ENCODE measurements at places on chromosomes 16 and 17.
A peak's percentile ranks its signal among the peaks of the same experiment; 100 is the strongest.

DNA sequence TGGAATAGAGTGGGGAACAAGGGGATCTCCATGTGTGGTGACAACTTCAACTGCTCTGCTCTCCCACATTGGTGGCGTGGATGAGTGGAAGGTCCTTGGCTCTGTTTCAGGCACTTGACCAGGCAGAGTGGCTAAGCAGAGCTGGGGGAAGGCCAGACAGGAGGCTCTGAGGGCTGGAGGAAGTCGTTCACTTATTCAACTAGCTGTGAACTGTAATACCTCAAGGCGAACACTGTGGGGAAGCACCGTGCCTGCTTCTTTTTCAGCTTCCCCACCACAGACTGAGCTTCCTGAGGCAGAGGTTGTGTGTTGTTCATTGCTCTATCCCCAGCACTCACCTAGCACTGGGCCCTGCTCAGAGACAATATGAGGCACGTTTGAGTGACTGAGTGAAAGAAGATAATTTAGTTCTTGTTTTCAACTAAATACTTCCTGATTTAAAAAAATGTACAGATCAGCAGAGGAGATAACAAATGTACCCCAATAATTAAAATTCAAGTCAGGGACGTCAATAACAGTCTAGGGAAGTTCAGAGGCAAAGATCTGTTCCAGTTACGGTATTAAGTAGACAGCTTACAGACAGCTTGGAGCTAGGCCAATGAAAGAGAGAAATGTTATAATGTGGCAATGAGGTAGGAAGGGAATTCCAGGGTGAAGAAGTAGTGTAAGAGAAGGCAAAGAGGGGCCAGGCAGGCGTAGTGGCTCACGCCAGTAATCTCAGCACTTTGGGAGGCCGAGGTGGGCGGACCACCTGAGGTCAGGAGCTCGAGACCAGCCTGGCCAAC is 34.7 kb downstream of the MYO18A start:
- peak; percentile 73 for DNase-seq

- DNase-seq = peak; percentile 78
Observed at GRCh38 chr17:78748730-78749317, 33.2 kb downstream of the CYTH1 start.

DNA sequence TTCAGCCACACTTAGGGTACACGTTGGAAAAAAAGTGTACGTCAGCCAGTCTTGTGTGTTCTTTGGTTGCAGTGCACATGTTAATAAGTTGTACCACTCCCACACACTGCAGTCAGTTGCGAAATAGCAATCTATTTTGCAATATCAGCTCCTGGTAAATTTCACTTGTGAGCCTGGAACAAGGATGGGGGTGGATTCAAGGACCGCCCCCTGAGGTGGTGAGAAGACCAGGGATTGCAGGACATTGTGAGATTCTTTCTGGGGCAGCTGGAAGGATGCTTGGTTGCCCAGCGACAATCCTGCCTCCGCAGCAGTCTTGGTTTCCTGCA is 78.6 kb upstream of the ZFHX3 start:
- no peak for DNase-seq

GRCh38 chr16:17619261-17619660 is 148.5 kb upstream of the XYLT1 start:
- DNase-seq = no peak

DNA sequence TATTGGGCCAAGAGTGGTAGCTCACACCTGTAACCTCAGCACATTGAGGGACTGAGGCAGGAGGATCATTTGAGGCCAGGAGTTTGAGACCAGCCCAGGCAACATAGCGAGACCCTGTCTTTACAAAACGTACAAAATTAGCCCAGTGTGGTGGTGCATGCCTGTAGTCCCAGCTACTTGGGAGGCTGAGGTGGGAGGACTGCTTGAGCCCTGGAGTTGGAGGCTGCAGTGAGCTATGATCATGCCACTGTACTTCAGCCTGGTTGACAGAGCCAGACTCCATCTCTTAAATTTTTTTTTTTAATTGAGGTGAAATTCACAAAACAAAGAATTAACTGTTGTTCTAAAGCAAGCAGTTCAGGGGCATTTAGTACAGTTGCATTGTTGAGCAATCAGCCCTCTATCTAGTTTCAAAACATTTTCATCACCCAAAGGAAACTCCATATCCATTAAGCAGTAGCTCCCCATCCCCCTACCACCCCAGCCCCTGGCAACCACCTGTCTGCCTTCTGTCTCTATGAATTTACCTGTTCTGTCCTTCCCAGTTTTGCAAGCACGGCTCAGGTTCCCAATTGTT is 15.6 kb downstream of the SNX29 start:
- no peak for DNase-seq

DNA sequence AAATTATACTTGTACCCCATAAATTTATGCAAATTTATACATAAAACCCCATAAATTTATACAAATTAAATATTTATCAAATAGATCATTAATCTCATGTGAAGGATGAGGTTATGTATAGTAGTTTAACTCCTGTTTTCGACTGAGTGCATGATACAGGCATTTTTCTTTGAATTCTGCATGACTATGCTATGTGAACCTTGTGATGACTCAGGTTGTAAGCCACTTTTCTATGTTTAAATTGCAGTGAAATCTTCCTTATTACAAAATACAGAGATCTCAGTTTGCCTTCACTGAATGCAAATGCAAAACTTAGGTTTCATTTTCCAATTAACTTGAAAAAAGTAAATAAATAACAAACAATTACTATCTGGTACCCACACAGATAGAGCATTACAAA is 843.7 kb downstream of the CDH11 start:
- DNase-seq = no peak

DNA sequence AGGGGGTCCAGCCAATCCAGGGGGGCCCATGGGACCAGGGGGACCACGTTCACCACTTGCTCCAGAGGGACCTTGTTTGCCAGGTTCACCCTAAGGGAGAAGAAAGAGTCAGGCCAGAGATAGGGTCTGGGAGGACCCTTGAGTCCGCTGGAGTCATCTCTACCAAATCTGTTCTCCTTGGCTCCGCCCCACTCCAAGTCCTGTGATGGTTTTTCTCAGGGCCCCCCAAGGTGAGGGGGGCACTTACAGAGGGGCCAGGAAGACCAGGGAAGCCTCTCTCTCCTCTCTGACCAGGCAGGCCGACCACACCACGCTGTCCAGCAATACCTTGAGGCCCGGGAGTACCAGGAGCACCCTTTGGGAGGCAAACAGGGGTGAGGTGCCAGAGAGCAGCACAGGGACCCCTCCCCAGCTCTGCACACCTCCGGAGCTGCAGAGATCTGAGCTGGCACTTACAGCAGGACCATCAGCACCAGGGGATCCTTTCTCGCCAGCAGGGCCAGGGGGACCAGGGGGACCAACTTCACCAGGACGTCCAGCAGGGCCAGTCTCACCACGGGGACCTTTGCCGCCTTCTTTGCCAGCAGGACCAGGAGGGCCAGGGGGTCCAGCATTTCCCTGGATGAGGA is 12.4 kb downstream of the COL1A1 start:
- no peak for DNase-seq

DNA sequence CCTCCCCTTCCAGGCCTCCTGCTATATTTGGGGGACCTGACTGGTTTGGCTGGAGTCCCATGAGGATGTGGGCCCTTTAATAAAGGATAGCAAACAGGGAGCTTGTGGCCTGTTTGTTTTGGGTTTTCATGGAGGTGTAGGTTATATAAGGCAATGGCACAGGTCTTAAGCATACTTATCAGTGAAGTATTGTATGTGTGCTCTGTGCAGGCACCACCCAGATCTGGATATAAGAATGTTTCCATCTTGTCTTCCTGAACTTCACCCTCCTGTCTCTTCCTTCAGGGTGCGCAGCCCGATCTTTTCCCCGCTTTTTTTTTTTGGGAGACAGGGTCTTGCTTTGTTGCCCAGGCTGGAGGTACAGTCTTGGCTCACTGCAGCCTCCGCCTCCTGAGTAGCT is 10.6 kb downstream of the SLC52A1 start:
- DNase-seq = no peak

GRCh38 chr17:55298111-55298730 is 33.5 kb downstream of the HLF start:
- no peak for DNase-seq

GRCh38 chr16:84299734-84300440 is 5.2 kb downstream of the WFDC1 start:
- no peak for DNase-seq

DNA sequence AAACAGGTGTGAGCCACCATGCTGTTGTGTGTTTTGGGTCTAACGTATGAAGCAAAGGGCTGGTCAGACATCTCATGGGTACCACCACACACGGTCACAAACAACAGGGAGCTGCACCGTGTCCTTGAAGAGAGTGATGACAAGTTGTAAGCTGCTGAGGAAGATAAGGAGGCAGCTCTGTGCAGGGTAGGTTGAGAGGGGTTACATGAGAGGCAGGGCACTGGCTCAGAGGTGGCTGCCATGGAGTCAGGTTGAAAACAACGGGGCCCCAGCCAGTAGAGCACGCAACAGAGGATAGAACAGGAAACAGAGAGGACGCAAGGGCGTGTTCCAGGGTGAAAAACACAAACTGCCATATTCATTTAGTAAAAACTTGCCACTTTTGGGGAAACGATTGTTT is 52.2 kb downstream of the TRARG1 start:
- no peak for DNase-seq

- no peak for DNase-seq
Observed at GRCh38 chr16:85457366-85457765, 155.8 kb upstream of the GSE1 start.

GRCh38 chr17:56160422-56160821 is 7.1 kb downstream of the ANKFN1 start:
- no peak for DNase-seq

GRCh38 chr16:50316848-50317630 is 50.7 kb downstream of the ADCY7 start:
- no peak for DNase-seq

GRCh38 chr16:3027983-3028715 is 4.3 kb downstream of the THOC6 start:
- DNase-seq = peak; percentile 92

DNA sequence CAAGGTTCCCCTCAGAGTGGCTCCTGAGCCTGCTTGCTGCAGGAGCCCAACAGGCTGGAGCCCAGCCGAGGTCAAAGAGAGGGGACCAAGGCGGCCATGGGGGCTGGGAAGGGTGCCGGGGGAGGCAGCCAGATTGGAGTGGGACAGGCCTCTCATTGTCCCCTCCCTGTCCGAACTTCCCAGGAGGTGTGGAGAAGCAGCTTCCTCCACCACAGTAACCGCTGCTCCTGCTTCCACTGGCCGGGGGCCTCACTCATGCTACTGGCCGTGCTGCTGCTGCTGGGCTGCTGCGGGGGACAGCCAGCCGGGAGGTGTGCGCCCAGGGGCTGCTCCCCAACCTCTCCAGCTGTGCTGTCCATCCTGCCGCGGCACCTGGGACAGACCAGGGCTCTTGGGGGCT is 29.3 kb downstream of the TMEM94 start:
- no peak for DNase-seq

DNA sequence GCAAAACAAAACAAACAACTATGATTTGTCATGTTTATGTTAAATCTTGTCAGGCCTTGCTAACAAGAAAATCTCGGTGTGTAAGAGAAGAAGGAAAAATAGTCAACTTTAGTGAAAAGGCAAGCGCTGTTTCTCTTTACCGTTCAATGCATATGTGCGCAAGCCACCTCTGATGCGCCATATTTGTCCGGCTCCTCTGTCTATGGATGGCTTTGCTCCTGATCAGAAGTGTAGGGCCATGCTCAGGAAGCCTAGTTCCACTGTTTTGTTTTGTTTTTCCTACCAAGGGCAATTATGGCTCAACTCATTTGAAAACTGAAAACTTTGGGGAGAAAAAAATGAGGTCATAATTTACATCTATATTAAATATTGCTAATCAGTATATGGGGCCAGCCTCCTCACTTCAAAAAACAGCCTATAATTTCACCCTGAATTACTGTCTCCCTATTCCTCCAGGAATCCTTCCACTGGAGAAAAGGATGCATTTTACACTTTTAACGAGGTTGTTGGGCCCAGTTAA is 4.5 kb downstream of the MAF start:
- DNase-seq = no peak

DNA sequence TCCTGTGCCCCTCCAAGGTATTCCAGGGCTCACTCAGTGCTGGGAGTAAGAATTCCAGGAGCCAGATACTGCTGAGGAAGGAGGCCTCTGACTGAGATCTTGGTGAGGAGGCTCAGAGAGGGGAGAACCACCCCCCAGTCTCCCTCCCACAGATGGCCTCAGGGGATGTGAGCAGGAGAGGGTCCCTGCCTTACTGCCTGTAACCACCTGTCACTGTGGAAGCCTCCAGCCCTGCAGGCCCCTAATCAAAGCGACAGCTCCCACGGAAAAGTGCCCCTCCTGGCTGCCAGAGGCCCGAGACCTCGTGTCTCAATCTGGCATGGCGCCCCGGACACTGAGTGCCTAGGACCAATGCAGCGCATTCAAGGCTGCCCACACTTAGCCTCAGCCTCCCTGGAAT is 7.7 kb upstream of the C17orf113 start:
- no peak for DNase-seq
